GM20000 (cell line): ENCODE measurements at places on chromosomes 4 and X.

DNA sequence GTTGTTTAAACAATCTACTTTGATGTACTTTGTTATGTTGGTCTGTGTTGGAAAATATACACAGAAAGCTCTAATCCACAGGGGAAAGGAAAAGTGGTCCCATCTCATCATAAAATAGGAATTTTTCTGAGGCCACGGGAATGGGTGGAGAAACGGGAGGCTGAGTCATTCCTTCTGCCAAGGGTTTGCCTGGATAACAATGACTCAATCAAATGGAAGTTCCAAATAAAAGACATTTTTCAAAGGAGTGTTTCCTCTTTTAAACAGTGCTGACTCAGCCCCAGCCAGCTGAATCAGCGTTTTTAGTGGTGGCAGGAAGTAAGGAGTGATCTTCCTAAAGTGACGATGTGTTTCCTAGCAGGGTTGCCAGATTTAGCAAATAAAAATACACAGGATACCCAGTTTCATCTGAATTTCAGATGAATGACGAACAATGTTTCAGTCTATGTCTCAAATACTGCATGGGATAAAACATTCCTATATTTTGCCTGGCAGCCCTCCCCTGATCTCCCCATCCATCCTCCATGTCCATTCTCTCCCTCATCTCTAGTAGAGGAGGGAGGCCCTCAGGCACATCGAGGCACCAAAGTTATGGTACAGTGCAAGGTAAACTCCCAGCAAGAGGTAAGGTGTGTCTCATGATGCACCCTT lies 345.4 kb upstream of the GATB start:
- DNase-seq = no peak

- no peak for DNase-seq
These were observed 109.6 kb upstream of the NDP start for GRCh38 chrX:44082829-44083228.

DNA sequence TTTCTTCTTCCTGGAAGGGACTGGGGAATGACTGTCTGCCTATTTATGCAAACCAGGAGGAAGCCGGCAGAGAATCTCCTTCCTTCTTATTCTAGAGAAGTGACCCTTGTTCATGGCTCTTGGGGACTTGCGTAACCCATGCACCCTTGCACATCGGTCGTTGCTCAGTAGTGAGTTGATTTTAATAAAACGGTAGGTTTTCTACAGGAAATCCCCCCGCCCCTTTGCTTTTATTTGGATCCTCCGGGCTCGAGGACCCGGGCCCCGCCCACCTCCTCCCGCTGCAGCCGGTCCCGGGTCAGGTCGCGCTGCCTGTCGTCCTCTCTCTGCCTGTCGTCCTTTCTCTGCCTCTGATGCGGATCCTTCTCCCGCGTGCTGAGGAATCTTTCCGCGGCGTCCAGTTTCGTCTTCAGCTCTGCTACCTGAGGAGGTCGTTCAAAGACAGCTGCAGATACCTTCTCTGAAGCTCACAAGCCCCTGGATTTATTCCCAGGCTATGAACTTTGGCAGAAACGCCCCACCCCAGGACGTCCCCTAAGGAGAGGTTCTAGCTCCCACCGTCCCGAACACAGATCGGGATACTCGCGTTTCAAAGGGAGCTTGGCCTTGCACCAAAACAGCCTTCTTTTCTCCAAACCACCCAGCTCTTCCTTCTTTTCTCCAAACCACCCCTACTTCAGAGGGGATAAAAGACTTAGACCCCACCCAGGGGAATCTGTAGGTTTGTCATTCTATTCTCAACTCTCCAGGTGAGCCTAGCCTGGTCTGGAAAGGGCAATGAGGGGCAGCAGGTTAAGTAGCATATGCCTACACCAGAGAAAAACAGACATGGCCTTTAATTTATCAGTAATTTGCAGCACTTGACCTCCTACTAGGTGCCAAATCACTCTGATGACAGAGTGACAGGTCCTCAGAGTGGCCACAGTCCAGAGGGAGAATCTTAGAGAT lies 7.0 kb downstream of the TNIP3 start:
- no peak for DNase-seq

- no peak for DNase-seq
These were observed 11.7 kb upstream of the PTTG2 start for GRCh38 chr4:37948542-37948941.

DNA sequence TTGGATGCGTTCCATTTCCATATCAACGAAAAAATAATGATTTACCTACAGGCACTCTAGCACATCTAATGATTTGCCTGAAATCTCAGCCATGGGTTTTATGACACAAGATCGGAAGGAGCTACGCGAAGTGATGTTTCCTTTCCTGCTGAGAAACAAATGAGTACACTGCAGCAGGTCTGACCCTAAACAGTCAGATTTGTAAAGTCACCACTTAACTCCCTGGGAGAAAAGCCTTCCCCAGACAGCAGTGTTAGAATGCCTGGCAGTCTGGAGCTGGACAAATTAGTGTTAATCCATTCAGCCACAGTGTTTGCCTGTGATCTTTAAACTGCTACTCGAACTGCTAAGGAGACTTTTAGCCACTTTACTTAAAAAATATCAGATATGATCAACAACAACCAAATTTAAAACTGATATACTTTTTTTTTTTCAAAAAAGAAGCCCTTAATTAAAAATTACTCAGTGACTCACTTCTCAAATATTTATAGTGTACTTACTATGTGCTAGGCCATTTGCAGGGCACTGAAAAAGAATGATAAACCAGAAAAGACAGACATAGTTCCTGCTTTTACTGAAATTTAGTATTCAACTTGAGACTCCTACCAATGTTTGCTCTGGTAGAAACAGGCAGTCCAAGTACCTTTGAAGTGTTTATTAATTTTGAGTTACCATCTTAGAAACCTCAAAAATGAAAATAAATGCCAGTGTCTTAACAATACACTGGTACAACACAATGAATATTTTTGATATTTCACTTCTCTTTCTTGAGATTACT lies 104.5 kb downstream of the SHISA3 start:
- DNase-seq = no peak

DNA sequence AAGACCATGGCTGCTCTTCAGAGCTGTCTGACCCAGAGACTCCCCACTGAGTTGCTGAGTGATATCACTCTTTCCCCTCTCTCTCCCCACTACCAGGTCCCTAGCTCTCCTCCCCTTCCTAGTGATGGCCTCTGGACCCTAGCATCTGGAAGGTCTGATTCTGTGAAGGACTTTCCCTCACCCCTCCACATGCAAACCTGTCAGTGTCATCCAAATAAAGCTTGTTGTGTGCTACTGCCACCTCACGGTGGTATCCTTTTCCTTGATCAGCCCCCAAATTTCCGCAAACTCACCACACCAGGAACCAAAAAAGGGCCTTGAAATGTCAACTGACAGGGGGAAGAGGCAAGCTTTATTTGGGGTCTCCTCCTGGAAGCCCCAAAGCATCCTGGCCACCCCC lies 500.2 kb downstream of the IDS start:
- peak; percentile 7 for DNase-seq

- peak; percentile 80 for DNase-seq
These were observed 8.7 kb upstream of the SLC25A4 start for GRCh38 chr4:185134307-185134869.

DNA sequence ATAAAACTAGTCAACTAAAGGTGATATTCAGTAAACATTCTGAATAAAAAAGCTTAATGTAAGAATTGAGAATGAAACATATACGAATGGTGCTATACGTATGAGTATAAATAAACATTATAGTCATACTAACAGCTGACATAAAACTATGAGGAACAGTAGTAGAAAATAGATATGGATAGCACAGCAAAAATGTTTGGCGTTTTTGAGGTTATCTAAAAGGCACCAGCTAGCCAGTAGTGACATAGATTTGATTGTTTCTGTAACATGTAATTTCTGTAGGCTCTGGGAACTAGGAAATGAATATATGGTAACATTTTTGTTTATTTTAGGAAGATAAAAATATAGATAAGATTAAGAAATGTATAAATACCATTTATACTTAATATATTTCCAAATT lies 69.3 kb downstream of the SNX25 start:
- DNase-seq = no peak

- no peak for DNase-seq
These were observed 517.7 kb downstream of the BCOR start for GRCh38 chrX:39580043-39580442.

- no peak for DNase-seq
These were observed 27.8 kb downstream of the FRYL start for GRCh38 chr4:48752246-48752645.

DNA sequence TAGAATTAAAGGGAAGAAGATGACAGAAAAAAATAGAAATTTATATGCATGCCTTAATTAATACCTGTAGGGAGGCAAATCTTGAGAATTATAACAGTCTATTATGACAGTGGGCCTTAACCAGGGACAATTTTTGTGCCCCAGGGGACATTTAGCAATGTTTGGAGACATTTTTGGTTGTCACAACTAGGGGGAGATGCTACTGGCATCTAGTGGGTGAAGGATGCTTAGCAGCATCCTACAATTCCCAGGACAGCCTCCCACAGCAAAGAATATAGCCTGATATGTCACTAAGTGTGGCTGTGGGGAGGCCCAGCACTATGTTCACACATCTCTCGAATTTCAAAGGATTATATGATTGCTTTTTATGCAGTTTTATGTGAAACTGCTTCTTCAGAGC lies 10.5 kb downstream of the GPR82 start:
- DNase-seq = no peak

DNA sequence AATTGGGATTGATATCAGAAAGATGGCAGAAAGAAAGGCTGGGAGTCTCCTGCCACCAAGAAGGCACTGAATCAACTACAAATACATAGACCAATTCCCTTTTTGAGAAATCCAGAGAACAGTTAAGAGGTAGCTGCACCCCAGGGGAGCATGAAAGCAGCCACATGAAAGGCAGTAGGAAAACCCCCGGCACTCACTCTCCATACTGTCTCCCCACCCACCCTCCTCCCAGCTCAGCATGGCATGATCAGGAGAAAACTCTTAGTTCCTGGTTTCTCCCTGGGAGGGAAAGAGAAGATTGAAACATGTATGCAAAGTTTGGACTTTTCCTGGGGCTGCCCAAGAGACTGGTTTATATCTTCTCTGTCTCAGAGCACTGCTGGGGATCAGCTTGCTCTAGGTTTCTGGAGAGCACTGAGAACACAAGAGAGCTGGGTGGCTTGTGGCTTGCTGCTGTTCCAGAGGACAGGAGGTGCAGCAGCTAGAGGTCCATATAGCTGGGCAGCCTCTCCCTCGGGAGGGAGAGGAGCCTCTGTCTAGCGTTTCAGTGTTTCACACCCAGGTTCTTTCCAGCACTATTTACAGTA lies 305.7 kb downstream of the PDGFC start:
- DNase-seq = no peak

- DNase-seq = peak; percentile 17
These were observed 60.8 kb downstream of the ZNF732 start for GRCh38 chr4:244471-244870.

GRCh38 chr4:72489267-72489666 lies 79.8 kb downstream of the ADAMTS3 start:
- DNase-seq = no peak

GRCh38 chr4:58669783-58670182 lies 1559.6 kb upstream of the IGFBP7 start:
- no peak for DNase-seq

DNA sequence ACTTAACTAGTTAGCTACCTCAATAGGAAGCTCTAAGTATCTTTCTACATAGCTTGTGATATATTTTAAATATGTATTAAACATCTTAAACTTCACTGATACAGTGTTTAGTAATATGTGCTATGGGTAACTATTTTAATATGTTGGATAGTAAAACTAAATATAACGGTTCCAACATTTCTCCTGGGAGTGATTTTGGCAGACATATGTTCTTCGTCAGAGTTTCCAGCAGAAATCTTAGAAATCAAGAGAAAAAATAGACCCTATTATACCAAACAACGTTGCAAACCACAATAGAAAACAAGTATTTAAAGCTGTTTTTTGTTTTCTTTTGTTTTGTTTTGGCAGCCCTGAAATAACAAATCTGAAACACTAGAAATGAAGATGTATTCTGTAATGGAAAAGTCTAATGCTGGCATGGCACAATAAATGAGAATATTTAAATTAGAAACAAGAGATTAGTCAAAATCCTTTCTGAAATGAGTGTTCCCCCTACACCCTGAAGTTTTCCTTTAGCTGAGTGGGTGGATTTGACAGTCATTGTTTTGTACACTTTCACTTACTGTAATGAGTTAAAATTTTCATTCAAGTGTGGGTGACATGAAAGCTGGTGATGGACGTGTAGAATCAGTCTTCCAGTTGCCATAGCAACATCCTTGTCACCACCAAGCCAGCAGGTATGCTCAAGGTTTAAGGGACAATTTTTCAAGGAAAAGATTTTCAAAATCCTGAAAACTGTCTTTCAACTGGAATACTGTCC lies 233.5 kb downstream of the SCFD2 start:
- peak; percentile 30 for DNase-seq

DNA sequence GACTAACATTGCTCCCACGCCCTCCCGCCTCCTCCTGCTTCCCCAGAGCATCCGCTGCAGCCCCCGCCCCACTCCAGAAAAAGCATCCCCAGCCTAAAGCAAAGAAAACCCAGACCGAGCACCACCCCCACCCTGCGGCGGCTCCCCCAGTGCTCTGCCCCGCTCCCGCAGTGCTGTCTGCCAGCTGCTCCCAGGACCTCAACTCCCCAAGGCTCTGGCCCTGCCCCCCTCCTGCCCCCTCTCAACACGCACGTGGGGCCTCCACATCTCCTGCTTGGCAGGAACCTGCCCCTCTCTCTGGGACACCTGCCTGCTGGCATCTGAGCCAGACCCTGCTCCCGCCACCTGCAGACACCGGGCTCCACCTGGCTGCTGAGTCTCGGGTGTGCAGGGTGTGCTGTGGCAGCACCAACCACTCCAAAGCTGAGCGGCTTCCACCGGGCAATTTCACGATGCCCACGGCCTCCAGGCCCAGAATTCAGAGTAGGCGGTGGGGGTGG lies 79.4 kb downstream of the FAM53A start:
- no peak for DNase-seq
